HT1080 (cell line): ENCODE measurements at places on chromosomes 2 and 18. TPM values are rescaled to one million over a fixed set of nuclear protein-coding genes. Genes with fewer than 3 reads are reported as not detected.

Gene CNRIP1
- total RNA-seq: 50.4 and 69.7 TPM in 2 replicates

Gene INHBB
- total RNA-seq: 1.8 and 2.2 TPM in 2 replicates

DNA sequence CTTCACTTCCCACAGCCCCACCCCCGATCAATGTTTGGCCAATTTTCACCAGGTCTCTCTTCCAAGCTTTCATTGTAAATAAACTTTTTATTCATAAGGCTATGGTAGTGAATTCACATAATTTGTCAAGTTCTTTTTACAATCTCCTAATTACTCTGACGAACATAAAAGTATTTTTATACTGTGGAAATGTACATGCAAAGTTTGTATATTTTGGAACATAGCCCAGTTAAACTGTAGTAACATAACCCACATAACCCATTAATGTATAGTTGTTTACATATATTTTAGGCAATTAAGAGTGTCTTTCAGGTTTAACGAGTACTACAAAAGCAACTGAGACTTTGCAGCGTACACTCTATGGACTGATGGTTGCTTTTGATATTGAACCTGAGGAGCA, 228.3 kb upstream of the ERBB4 start:
- DNase-seq: no peak

Gene GATA6
- total RNA-seq: 5.5 and 6.8 TPM in 2 replicates

DNA sequence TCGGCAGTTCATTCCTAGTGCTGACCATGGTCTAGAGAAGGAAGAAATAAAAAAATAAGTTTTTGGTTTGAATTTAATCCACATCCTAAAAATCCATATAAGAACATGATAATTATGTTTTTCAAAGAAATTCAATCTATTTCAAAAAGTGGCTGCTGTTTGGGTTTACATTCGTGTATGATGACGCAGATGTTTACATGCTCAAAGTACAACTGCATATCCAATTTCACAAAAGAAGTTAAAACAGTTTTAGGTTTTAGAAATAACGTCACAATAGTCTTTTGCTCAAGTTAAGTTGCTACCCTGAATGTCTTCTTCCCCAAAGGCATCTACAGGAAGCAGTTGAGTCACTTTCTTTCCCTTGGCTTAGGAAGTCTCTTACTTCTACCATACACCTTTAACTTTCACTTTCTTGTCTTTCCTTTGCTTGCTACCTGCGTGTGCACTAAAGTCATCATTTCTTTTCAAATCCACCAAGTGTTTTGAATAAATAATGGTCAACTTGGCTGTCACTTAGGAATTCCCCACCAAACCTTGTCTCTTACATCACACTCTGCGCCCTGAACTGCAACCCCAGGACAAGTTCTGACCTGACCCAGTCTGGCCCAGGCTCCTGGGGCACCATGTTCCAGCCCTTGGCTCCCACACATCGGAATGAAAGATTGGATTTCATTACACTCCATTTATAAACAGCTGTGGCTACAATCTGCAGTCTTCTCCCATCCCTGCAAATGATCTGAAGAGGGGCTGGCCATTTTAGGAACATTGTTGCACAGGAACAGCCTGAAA, 28.4 kb downstream of the FAM237A start:
- DNase-seq: peak; percentile 16

DNA sequence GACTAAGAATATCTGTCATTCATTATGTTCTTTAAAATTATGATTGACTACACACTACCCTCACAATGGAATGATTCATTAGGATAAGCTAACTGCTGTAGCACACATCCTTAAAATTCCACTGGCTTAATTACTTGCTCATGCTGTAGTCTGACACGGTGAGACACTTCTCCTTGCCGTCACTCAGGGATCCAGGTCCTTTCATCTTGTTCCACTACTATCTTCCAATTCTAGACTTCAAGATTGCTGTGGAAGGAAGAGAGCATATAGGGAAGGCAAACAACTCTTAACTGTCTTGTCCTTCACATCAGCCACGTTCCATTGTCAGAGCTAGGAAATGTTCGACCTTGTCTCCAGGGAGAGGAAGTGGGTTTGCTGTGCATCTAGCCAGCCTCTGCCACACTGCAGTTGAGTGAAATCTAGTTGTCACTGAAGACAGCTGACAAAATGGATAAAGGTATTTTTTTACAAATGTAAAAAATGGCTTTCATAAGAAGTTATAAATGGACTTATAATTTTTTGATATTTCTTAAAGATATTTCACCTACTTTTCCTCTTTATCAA, 30.1 kb downstream of the GREB1L start:
- DNase-seq: no peak

GRCh38 chr18:34710934-34711333, 836 bp downstream of the DTNA start:
- no peak for DNase-seq

Gene EFR3B
- total RNA-seq: 3.9 and 5.6 TPM in 2 replicates

DNA sequence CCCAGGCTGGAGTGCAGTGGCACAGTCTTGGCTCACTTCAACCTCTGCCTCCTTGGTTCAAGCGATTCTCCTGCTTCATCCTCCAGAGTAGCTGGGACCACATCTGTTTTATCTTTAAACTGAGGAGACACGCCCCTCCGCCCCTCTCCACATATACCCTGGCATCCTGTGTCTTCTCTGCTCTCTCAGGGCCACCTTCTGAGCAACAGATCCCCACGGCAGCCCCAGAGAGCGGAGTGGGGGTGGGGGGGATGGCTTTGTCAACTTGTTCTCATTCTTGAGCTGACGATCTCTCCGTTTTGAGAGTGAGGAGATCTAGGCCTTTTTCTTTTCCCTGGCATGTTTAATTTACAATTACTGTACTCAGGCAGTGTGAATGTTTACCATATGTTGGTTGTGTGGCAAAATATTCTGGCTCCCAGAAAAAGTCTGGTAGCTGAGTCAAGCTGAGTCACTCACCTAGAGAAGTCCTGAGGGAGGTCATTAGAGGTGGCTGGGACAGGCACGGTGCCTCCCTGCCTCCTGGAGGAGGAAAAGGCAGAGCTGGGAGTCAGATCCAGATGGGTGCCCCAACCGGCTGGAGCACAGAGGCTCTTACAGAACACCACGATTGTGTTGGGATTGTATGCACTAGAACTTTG, 19.5 kb upstream of the ID2 start:
- DNase-seq: peak; percentile 89

Gene MBD2
- total RNA-seq: 35.6 and 45.9 TPM in 2 replicates

- no peak for DNase-seq
Observed at GRCh38 chr18:30432349-30432748, 610.2 kb downstream of the DSC3 start.

- no peak for DNase-seq
Observed at GRCh38 chr2:47666332-47666731, 116.6 kb upstream of the MSH6 start.

- no peak for DNase-seq
Observed at GRCh38 chr18:77066101-77066500, 66.5 kb downstream of the MBP start.

Gene POMC
- not detected in 2 replicates for total RNA-seq

- no peak for DNase-seq
Observed at GRCh38 chr2:2621855-2622254, 290.8 kb upstream of the MYT1L start.

GRCh38 chr18:73119574-73119973, 251.8 kb upstream of the NETO1 start:
- no peak for DNase-seq

Gene DAPL1
- total RNA-seq: not detected in 2 replicates

Gene TBR1
- 0.13 TPM in 1 of 2 replicates, not detected in the other for total RNA-seq

GRCh38 chr2:58407487-58407886, 166.4 kb upstream of the FANCL start:
- no peak for DNase-seq

DNA sequence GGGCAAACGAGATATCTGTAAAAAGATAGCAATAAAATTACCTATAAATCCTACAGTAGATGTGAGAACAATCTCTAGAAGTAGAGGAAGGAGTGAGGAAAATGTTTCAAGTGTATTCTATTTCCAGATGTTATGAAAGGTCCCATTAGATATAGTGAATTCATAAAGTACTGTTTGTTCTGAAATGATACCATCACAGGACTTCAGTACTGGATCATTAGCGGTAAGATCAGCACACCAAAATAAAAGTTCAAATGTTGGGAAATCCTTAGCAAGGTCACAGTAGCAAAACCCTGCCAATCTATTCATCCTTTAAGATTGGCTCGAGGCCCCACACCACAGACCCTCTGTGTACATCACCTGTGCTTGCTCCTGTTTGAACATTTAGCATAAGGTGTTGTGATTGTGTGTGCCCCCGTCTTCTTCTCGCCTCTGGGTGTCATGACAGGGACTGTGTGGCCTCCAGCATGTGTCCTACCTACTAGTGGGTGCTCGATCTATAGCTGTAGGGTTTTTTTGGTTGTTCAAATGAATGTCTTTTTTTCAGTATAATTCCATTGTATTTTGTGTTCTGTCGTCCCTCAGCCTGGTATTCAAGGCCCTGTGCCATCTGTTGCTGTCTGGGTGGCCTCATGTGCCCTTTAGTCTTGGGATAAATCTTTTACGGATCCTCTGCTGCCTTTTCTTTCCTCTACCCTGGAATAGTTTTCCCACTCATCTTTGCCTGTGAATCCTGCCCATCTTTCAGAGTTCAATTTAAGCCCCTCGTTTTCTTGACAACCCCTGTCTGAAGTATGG, 9.1 kb downstream of the MFSD6 start:
- DNase-seq: no peak

Gene EVX2
- total RNA-seq: not detected in 2 replicates

Gene RNF125
- total RNA-seq: 2.1 and 2.3 TPM in 2 replicates

- DNase-seq: no peak
Observed at GRCh38 chr2:156064540-156064939, 268.0 kb downstream of the NR4A2 start.

Gene MLPH
- not detected in 2 replicates for total RNA-seq

Gene LYG2
- 0.37 and 0.61 TPM in 2 replicates for total RNA-seq

DNA sequence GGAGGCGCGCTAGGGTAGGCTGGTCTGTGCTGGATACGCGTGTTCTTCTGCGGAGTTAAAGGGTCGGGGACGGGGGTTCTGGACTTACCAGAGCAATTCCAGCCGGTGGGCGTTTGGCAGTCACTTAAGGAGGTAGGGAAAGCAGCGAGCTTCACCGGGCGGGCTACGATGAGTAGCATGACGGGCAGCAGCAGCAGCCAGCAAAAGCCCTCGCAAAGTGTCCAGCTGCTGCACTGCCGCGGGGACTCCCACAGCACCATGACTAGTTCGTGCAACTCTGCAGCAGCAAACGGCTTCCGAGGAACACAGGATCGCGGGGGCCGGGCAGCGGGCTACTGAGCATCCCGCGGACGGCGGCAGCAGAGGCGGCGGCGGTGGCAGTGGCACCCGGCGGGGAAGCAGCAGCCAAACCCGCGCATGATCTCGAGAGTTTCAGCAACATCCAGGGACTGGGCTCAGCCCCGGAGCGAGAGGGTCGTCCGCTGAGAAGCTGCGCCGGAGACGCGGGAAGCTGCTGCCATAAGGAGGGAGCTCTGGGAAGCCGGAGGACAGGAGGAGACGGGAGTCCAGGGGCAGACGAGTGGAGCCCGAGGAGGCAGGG, 368 bp downstream of the TMEFF2 start:
- DNase-seq: no peak

DNA sequence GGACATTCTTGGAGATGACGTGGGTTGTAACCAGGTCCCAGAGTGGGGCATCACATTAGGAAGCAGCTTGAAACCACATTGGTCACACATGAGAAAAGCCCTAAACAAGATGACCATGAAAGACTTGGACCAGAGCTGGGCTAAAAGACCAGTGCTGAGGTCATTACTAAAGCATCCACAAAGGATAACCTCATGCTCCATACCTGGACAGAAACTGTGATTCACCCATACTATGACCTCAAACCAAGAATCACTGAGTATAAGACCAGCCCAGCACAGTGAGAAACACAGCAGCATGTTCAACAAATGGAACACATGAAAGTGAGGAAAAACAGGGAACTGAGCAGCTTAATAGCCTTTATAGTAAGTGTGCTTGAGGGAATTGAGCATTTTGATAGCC, 635.5 kb upstream of the NETO1 start:
- no peak for DNase-seq

Gene B3GNT7
- 0.14 TPM in 1 of 2 replicates, not detected in the other for total RNA-seq

DNA sequence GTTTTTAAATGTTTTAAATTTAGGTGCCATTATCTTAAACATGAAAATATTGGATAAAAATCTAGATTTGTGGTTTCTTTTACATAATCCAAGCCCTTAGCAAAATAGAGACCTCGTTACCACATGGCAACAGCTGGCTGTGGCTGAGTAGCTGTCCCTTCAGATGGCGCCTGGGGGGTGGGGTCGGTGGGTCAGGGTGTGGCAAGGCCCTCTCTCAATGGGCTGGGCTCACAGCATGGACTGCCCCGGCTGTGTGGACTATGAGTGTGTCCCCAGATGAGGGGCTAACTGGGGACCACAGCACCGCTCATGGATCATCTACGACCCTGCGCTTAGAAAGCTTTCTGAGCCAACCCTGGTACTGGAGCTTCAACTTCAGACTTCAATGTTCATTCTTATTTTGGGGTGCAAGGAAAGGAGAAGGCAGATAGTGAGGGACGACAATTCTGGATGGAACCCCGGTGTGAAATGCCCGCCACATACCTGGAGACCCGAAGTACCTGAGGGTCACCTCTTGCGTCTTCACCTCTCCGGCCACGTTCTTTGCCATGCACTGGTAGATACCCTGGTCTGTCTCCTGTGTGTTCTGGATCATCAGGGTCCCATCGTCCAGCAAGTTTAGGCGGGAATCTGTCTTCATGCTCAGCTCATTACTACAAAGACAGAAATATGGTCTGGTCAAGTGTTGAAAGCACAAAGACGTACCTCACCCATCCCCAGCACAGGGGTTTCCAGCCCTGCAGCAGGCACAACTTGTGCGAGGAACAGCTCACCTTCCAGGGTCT, 71.0 kb downstream of the PXDN start:
- no peak for DNase-seq

GRCh38 chr2:220660277-220661145, 911.6 kb downstream of the EPHA4 start:
- no peak for DNase-seq

Gene SNED1
- total RNA-seq: 1.8 and 2.7 TPM in 2 replicates

Gene SCYGR4
- total RNA-seq: not detected in 2 replicates

DNA sequence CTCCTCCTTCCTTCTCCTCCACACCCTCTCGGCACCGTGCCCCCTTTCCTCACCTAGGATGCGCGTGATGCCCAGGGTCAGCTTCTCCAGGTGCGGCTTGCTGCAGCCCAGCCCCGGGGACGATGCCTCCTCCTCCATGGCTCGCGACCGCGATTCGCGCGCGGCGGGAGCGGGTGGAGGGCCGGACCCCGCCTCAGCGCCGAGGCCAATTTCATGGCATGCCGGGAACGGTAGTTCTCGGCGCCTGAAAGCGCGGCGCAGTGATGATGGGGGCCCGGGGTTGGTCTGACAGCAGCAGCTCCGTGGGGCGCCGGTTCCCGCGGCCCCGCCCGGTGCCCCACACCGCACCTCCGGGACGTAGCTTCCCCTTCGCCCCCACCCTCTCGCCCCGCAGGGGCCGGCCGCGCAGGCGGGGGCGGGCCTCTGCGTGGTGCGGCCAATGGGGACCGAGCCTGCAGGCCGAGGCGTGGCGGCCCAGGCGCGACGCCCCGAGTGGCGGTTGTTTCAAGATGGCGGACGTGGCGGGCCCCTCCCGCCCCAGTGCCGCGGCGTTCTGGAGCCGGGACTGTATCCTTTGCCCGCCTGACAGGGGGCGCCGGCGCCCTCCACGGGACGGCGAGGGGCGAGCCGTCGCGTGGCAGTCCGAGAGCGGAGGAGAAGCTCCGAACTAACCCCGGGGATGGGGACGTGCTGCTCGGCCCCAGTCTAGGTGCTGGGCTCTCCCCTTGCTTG, at the start of the genes KIAA1328 and TPGS2:
TSS of gene KIAA1328 (plus strand) at position 498 of the 732 bp plus-strand sequence. CDS start at position 510, 12 bp downstream.
TSS of gene TPGS2 (minus strand) at position 373 of the 732 bp plus-strand sequence. CDS start at position 138, 235 bp downstream.
- peak; percentile 93 for DNase-seq

GRCh38 chr2:196809260-196809659, at the start of gene C2orf66:
TSS of gene C2orf66 (minus strand) at chr2:196809355. CDS start at chr2:196809336, 19 bp downstream.
- no peak for DNase-seq

- DNase-seq: no peak
Observed at GRCh38 chr2:210370562-210370961, 55.6 kb upstream of the MYL1 start.
